ENCODE measurements at places on chromosomes 13 and 19.
A peak's percentile ranks its signal among the peaks of the same experiment; 100 is the strongest.

DNA sequence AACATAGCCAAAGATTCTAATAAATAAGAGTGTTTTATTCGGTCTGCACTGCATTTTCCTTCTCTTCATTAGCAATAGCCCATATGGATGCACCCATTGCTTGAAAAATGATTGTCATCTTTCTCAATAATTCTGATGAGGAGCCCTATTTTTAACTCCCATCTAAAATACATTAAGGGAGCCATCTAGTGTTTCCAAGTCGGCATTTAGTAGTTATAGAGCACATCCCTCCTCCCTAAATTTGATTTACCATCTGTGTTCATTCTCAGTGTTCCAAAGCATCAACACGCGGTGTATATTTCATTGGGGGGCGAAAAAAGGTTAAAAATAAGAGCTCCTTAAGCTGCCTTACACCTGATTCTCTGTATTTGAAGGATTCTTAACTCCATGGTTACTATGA is 119.2 kb upstream of the IPO5 start:
- no peak for DNase-seq

DNA sequence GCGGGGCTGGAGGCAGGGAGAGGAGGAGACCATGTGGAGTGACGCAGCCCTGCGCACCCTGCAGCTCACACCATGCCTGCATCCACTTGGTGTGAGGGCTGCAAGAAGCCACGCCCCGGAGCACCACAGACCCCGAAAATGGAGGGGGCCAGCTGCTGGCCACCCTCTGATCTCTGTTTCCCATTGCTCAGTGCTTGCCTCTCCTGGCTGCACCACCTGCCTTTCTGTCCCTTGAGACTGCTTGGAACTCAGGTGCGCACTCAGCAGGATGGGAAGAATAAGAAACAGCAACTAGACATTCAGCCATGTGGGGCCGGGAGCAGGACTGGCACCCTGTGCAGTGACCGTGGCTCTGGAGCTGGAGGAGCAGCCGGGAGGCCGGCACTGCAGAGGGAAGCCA is 64.0 kb downstream of the ANKRD10 start:
- no peak for DNase-seq

DNA sequence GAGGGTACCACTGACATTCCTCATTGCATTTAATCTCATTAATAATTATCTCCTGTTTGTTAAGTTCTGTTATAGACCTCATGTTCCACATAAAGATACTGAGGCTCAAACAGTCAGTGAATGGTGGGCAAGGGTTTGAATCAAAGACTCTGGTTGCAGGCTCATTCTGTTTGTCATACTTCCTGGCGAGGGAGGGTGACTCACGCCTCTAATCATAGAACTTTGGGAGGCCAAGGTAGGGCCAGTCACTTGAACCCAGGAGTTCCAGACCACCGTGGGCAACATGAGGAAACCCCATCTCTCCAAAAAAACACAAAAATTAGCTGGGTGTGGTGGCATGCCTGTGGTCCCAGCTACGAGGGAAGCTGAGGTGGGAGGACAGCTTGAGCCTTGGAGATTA is 220.7 kb upstream of the MIR17HG start:
- no peak for DNase-seq

GRCh38 chr13:21884299-21884909 is 213.5 kb downstream of the FGF9 start:
- no peak for DNase-seq

- DNase-seq: no peak
These were observed 3.3 kb downstream of the SPRYD7 start for GRCh38 chr13:49932868-49933267.

GRCh38 chr13:50420718-50421472 is 405.7 kb downstream of the KCNRG start:
- no peak for DNase-seq

DNA sequence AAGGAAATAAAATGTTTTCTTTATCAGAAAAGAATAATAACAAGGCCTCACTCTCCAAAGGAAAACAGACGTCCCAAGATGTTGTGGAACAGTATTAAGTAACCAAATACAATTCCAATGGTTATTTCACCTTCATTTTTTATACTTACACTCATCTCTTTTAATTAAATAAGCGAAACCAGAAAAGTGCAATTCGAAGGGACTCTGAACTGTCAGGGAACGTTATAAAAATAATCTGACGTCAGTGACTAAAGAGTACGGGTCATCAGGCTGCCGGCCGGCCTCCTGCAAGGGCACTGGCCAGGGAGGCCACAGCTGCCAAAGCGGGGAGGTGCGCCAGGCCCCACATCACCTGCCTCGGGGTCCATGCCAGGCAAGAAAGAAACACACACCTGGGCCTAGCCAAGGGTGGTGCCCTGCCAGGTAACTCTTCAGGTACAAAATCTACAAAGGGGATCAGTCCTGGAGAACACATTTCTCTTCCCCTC is 61.2 kb downstream of the CDADC1 start:
- peak; percentile 68 for DNase-seq

- DNase-seq: no peak
These were observed 61.9 kb downstream of the THSD1 start for GRCh38 chr13:52344108-52344507.
